ENCODE measurements at places on chromosomes 2 and 18.

- DNase-seq = no peak
These were observed 61.3 kb downstream of the UBE2E3 start for GRCh38 chr2:181041661-181042060.

- DNase-seq = no peak
These were observed 30.5 kb upstream of the NEDD4L start for GRCh38 chr18:58013241-58014211.

- DNase-seq = no peak
These were observed 178.8 kb downstream of the TTC32 start for GRCh38 chr2:19723021-19723420.

DNA sequence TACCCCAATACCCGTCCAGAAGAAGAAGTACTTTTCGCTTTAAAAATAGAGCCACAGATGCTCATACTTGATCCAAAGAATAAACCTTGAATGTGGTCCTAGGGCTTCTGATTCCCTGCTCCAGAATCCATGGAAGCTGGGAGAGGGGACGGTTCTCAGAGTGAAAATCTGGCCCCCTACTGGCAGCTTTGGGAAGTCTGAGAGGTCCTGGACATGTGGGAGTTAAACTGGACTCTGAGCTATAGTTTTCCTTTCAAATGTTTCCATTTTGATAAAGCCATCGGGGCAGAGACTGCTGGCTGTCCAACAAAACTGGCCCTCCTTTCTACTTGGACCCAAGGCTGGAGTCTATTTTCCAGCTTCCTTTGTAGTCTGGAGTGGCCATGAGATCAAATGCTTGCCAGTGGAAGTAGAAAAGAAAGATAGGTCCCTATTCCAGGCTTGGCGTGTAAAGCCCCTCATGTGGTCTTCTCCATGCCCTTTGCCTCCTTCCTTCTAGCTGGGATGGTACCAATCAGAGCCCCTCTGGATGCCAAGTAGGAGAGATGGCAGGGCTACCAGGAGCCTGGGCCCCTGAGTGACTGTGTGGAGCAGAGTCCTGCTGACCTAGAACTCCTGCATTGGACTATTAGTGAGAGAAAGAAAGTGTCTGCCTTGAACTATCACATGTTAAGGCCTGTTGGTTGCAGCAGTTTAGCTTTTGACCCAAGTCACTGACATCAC, 37.7 kb upstream of the TBC1D8 start:
- DNase-seq = no peak

GRCh38 chr2:70936979-70937811, 1.5 kb downstream of the ATP6V1B1 start:
- no peak for DNase-seq

DNA sequence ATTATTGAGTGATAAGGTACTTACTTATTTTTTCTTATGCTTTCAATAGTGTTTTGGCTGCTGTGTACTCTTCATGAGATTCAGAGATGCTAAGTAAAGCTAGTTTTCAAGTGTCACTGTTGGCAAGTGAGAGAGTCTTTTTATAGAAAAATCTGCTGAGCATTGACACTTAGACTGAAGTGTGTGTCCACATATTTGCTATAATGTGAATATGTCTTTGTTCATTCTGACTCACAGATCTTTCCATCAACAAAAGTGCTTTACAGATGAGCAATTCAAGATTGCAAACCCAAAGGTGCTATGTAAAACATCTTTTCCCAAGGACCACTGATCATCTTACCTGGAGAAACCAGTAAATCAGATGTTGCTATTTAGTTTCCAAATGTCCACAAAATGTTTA, 410.6 kb upstream of the FIGN start:
- no peak for DNase-seq

Data from omental fat pad (tissue), 4 donors.